ENCODE measurements at places on chromosomes 4 and X.

DNA sequence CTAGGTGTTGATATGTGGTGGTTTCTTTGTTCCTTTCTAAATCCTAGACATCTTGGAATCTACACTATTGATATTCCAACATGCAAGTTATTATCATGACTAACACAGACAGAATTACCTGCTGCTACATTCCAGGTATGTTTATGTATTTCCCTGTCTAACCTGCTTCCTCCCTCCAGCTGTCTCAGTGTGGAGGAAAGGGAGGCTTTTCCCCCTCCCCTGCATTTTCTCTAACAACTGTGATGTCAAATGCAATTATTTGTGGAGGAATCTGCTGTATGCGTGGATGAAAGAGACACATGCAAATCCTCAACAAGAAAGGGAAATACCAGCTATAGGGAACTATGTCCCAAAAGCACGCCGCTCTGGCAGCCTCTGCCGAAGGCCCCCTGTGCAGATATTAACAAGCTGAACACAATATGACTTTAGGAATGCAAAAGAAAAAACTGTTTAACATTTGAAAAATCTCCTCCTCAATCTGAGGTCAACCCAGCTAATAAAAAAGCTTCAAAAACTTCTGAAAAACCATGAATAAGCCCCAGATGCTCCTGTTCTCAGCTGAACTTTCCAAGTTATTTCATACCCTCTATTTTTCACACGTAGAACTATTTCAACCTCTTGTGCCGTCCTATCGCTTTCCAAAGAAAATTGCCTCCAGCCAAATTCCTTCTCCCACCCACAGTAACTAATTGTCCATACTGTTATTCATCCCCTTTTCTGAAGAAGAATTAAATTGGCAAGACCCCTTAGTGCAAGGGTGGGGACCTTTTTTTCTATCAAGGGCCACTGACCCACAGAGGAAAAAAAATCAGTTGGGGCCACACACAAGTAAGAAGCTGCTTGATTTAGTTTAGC, 225.1 kb upstream of the GPC4 start:
- no peak for DNase-seq

GRCh38 chrX:152824841-152825374, 5.6 kb downstream of the CETN2 start:
- no peak for DNase-seq

GRCh38 chr4:141676087-141676670, 39.8 kb downstream of the IL15 start:
- no peak for DNase-seq

- DNase-seq = no peak
Observed at GRCh38 chr4:111113591-111113990, 490.7 kb upstream of the PITX2 start.

- DNase-seq = no peak
Observed at GRCh38 chrX:926070-926469, 286.4 kb downstream of the CRLF2 start.

GRCh38 chrX:20333672-20334071, 67.0 kb upstream of the RPS6KA3 start:
- no peak for DNase-seq

- DNase-seq = no peak
Observed at GRCh38 chr4:86894455-86894854, 2.2 kb upstream of the C4orf36 start.

DNA sequence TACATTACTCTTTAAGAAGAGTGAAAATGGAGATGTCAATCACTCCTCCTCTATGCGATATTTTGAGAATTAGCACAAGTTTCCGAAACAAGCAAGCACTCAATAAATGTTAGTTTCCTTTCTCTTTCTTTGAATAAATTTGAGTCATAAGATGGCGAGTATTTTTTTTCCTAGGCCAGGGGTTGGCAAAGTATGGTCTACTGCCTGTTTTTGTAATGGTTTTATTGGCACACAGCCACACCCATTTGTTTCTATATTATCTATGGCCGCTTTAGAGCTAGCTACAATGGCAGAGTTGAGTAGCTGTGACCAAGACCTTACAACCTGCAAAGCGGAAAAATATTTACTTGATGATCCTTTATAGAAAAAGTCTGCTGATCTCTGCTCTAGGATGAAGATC, 139.5 kb downstream of the MID1 start:
- no peak for DNase-seq
